ENCODE measurements at places on chromosomes 2 and 18.

GRCh38 chr2:157244691-157245090, 12.8 kb upstream of the GALNT5 start:
- no peak for DNase-seq

DNA sequence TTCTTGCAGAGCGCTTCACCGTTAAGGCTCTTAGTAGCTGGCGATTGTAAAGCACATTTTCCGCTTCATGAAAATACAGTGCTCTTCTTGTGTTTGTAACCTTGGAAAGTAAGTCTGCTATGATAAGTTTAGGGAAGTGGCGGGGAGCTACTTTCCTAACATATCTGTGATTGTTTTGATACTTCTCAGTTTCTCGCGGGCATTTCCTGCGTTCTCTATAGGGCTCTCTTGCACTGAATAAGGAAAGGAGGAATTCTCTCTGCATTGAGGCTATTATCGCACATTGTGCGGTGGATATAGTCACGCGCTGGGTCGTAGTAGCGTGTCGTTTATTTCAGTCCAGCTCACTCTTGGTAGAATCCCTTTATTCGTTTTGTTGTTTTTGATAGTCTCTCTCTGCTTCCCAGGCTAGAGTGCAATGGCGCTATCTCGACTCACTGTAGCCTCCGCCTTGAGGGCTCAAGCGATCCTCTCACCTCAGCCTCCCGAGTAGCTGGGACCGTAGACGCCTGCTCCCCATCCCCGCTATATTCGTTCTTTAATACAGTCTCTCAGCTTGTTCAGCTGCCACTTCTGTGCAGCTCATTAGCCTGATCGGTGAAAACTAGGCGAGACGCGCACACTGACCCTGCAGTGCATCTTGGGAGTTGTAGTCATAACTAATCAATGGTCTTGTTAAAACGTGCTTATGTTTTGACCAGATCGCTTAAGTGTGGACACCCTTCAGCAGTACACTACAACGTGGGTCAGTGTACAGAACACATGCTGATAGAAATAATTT, 1.0 kb upstream of the PPP4R3B start:
- DNase-seq = peak; percentile 29

- peak; percentile 44 for DNase-seq
Measured at GRCh38 chr2:95278051-95278471, 3.8 kb downstream of the PROM2 start.

GRCh38 chr18:32879497-32879896, 106.7 kb upstream of the KLHL14 start:
- no peak for DNase-seq

DNA sequence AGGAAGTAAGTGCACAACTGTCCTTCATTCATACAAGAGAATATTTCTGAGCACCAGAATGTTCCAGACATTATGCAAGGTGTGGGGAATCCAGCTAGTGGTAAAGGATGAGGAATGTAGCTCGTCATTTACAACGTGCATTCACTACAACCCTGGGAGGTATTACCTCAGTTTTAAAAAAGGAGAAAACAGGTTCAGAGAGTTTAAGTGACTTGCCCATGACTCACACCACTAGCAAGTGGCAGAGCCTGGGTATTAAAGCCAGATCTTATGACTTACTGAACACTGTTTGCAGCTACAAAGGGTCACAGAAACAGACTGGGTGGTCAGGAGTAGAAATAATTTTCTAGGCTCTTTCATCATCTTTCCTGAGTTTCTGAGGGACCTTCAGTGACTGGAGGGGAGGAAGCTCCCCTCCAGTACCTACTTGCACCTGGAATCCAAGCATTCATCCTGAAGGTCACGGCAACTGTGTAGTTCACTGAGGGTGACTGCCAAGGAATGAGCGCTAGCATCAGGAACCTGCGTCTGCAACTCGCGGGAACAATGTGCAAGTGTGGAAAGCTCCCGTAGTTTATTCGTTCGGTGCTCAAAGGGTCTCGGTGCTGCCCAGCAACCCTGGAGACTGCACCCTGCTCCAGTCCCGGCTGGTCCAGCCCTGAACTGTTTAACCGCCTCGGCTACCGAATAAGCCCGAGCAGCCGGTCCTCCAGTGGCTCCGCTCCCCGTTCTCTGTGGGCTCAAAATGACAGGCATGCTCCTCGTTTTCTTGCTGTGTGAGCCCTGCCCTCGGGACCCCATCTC, 647 bp downstream of the CCDC121 start:
- peak; percentile 83 for DNase-seq

- DNase-seq = no peak
Measured at GRCh38 chr2:12734914-12735654, 18.3 kb downstream of the TRIB2 start.

DNA sequence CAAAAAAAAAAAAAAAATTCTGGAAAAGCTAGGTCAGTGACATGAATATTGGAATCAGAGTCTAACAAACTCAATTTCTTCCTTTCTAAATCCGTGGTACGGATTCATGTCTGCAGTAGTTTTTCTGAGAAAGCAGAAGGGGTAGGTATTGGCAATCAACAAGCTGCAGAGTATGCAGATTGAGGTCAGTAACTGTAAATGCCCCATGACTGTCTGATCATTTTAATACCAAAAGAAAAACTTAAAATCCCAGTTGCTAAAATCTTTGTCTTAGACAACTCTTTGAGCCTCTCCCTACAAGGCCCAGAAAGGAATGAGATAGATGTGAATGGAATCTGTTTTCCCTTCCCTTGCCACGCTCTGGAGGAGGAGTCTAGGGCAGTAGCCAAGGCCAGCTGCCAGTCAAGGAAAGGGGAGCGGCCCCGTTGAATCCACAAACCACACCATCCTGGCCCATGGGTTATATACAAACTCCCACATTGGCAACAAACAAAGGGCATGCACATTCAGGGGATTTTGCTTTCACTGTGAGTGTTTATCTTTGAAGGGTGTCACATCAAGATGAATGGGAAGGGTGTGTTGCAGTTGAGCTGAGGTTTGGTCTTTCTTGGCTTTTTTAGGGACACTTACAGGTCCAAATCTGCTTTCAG, 6.1 kb upstream of the CASP8 start:
- peak; percentile 59 for DNase-seq

DNA sequence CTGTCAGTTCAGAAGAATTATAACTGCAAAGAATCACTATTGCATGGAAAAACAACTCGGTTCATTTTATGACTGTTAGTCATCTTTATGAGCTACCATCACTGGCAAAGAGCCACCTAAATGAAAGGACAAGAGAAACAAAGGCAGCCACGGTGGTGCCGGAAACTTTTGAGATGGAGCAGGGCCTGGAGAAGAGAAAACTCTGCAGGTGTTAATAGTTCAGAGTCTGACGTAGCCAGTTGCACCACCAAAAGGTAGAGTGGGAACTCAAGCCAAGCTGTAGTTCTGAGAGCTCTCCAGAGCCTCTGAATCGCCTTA, 110.9 kb downstream of the FTCDNL1 start:
- DNase-seq = no peak

DNA sequence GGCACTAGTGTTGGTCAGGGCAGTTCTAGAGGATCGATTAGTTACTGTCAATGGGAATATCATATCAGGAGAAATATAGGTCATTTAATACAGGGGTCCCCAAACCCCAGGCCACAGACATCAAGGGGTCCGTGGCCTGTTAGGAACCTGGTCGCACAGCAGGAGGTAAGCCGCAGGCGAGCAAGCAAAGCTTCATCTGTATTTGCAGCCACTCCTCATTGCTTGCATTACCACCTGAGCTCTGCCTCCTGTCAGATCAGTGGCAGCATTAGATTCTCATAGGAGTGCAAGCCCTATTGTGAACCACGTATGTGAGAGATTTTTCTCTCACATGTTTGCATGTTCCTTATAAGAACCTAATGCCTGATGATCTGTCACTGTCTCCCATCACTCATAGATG, 81.9 kb downstream of the DSC3 start:
- no peak for DNase-seq

GRCh38 chr18:55433648-55434047, 154.3 kb downstream of the TCF4 start:
- no peak for DNase-seq

DNA sequence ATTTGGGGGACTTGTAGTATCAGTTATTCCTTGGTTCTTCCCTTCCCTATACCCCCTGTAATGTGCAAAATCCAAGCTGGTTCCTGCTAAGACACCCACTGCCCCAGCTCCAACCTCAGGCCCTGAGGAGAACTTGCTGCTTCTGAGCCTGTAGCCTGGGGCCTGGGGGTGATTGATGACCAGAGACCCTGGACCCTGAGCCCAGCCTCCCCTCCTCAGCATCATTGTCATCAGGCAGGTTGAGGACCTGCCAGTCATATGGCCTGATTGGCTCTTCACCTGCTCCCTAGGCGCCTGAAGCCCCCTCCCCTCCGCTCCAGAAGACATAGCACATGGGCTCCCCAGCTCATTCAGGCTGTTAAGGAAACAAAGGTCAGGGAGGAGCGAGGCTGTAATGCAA, 73.8 kb upstream of the YWHAQ start:
- no peak for DNase-seq

DNA sequence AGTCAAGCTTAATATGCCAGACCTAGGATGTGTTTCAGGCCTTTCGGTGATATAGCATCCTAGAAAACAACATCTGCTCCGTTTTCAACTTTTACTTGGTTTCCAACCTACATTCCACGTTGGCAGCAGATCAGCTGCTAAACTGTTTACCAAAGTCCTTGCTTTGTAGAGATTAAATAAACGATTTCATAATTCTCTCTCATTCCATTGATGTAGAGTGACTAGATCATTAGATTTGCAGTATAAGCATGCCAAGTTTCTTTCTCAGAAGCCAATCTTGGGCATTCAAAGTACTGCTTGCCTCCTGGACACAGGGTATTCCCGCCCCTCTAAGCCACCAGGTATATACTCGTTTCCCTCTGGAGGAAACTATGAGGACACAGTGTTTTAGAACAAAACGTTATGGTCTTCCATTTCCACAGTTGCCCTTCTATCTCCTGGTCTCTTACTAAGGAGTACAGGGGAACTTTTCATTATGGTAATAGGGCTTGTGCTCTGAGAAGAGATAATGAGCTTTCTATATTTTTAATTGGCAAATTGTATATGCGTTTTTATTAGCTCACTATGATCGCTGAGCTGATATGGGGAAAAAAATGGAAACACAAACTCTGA, 10.5 kb upstream of the INSIG2 start:
- DNase-seq = no peak

GRCh38 chr18:51226068-51226467, 28.6 kb upstream of the MEX3C start:
- no peak for DNase-seq

DNA sequence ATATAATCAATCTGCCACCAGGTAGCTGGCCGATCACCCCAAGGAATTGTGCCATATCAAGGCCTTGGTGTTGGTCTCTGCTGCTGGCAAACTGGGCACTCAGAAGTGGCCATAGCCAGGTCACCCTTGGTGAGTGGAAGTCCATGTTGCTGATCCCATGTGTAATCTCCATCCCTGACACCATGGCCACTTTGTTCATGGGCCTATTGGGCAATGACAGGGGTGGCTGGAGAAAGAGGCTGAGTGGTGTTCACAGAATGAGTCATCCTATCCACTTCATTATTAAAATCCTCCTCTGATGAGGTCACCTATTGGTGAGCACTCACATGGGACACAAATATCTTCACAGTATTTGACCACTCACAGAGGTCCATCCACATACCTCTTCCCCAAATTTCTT, 26.7 kb upstream of the CD226 start:
- peak; percentile 72 for DNase-seq

GRCh38 chr2:153464395-153464794, 14.2 kb downstream of the RPRM start:
- DNase-seq = no peak

DNA sequence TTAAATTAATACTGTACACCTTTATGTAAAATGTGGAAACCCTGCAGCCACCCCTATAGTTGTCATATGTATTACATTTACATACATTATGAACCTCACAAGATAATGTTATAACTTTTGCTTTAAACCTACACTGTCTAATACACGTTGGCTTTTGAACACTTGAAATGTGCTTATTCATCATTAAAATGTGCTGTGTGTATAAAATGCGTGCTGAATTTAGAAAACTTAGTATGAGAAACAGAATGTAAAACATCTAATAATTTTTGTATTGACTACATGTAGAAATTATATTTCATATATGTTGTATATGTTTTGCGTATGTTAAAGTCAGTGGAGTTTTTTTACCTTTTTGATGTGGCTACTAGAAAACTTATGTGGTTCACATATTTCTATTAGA, 68.8 kb downstream of the MAPRE2 start:
- no peak for DNase-seq

- peak; percentile 66 for DNase-seq
Measured at GRCh38 chr2:111522231-111522768, 361.7 kb downstream of the ANAPC1 start.

- DNase-seq = no peak
Measured at GRCh38 chr18:68417166-68417799, 297.6 kb downstream of the TMX3 start.

GRCh38 chr2:171083451-171083850, 77.2 kb downstream of the TLK1 start:
- no peak for DNase-seq

GRCh38 chr2:42890791-42891355, 98.5 kb upstream of the HAAO start:
- no peak for DNase-seq

- DNase-seq = no peak
Measured at GRCh38 chr2:157258520-157259326, 1.2 kb downstream of the GALNT5 start.

- no peak for DNase-seq
Measured at GRCh38 chr18:77524909-77525308, 275.3 kb downstream of the GALR1 start.

GRCh38 chr18:54769526-54770464, 58.5 kb upstream of the RAB27B start:
- DNase-seq = no peak

GRCh38 chr2:172358691-172359556, 68.5 kb upstream of the ITGA6 start:
- DNase-seq = no peak

- DNase-seq = no peak
Measured at GRCh38 chr2:19784456-19784855, 117.3 kb downstream of the TTC32 start.
